H1 (cell line): ENCODE measurements at places on chromosomes 3 and 15. TPM values are rescaled to one million over a fixed set of nuclear protein-coding genes. Genes with fewer than 3 reads are reported as not detected.

- DNase-seq: no peak
Measured at GRCh38 chr15:78070049-78070700, 7.3 kb downstream of the TBC1D2B start.

GRCh38 chr3:41216993-41217392 is 17.7 kb downstream of the CTNNB1 start:
- DNase-seq: no peak

DNA sequence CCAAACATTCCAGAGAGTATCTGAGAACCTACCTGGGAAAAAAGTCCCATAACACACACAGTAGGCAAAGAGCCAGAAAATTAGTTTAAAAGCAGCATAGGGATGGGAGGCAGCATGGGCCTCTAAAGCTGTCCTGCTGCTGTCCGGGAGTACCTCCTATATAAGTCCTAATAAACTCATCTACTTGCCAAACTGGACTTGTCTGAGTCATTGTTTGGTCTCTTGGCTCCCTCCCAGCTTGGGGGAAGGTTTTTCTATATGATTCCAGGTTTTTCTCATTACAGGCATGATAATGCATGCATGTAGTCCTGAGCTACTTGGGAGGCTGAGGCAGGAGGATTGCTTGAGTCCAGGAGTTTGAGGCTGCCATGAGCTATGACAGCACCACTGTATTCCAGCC is 17.5 kb upstream of the HACD2 start:
- no peak for DNase-seq

The CLDN18 gene
- not detected in 2 replicates for total RNA-seq

GRCh38 chr3:177050501-177051237 is 146.6 kb downstream of the TBL1XR1 start:
- no peak for DNase-seq

DNA sequence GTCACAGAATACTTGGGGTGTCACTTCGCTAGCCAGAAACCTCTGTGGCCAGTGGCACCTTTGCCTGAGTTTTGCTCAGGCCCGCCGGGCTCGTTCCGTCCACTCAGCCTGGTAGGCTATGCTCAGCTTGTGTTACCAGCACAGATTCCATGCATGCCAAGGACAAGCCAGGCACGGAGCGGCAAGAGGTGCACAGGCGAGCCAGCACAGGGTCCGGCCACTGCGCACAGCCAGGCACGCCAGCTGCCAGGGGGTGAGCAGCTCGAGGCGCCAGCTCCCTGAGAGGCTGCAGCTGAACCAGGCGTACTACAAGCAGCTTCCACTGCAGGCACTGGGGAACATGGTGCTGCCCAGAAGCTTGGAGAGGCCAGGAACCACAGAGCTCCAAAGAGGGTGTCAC is 14.7 kb downstream of the PCYT1A start:
- DNase-seq: no peak
